Left lung (tissue), 14 donors: ENCODE measurements at places on chromosomes 2 and 18. TPM values are rescaled to one million over a fixed set of nuclear protein-coding genes. Genes with fewer than 3 reads are reported as not detected.
A peak's percentile ranks its signal among the peaks of the same experiment; 100 is the strongest.

- DNase-seq, result no peak
These were observed 9.5 kb downstream of the CEBPZOS start for GRCh38 chr2:37205689-37206341.

Gene OSR1
- polyA plus RNA-seq, result 33.8 TPM

DNA sequence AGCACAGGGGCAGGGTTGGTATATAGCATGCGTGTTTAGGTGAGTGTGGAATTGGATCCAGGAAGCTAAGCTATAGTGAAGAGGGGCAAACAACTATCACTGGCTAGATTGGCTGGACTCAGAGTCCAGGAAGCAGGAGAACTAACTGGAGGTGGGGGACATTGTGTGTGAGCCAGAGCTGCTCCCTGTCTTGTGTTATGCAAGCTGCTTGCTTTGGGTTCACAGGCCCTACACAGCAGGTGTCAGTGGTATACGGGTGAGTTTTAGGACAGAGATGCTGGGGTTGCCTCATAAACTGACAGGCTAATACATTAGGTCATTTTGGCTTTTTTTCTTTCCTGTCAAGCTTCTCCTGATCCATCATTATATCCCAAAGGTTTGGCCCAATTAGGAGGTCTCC is 87.5 kb downstream of the CCDC85A start:
- DNase-seq, result no peak

DNA sequence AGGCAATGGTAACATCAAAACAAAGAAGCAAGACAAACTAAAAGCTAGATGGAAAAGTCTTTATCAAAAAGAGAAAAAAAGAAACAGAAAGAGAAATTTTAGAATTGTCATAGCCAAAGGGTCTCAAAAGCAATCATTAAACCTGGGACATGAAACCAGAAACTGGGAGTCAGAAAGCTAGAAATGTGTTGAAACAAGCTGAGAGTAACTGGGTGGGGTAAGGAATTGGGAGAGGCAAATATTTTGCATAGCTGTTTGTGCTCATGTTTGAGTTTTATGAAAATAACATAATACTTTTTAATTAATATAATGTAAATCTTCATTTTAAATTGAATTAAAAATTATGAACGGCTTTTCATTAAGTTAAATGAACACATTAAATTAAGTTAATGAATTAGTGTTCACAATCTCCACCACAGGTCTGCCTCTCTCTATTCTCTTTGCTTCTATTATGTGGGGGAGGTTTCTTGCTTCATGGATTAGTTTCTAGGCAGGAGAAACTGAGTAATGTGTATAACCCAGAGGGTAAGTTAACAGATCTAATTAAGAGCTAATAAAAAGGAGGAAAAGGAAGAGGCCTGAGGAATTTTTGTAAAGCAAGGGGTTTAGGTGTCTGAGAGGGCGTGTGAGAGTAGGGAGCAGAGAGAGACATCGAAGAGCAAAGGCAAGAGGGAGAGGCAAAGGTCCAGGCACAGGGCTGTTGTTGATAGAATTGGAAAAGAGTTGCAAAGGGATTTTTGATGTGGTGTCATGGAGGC is 20.0 kb upstream of the SERPINB2 start:
- no peak for DNase-seq

Gene ARHGEF4
- 2.3 TPM for polyA plus RNA-seq

Gene CYP26B1
- polyA plus RNA-seq, result 7.6 TPM

Gene TUBA3E
- polyA plus RNA-seq, result not detected

DNA sequence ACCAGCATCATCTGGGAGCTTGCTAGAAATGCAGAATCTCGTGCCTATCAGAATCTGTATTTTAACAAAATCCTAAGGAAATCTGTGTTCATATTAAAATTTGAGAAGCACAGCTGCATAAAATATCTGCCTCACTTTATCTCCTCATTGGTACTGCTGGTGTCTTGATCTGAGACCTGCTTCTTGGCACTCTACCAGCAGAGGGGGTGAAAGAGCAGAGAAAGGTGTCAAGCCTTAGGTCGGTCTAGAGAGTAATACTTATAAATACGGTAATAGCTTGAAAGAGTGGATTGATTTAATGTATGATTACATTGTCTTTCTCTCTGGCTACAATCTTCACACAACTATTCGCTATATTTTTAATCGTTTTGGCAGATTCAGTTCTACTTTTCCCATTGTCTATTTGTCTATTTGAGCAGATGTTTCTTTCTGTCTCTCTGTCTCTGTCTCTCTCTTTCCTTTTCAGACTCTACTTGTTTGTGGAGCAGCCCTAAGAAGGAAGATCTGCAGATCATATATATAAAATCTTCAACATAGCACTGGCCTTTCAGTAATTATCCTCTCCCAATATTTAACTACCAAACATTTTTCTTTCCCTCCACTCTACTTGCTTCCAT is 1.7 kb upstream of the GCG start:
- peak; percentile 57 for DNase-seq

- DNase-seq, result no peak
These were observed 210.4 kb downstream of the SOCS6 start for GRCh38 chr18:70499218-70499691.

Gene RAB6C
- polyA plus RNA-seq, result 0.18 TPM

DNA sequence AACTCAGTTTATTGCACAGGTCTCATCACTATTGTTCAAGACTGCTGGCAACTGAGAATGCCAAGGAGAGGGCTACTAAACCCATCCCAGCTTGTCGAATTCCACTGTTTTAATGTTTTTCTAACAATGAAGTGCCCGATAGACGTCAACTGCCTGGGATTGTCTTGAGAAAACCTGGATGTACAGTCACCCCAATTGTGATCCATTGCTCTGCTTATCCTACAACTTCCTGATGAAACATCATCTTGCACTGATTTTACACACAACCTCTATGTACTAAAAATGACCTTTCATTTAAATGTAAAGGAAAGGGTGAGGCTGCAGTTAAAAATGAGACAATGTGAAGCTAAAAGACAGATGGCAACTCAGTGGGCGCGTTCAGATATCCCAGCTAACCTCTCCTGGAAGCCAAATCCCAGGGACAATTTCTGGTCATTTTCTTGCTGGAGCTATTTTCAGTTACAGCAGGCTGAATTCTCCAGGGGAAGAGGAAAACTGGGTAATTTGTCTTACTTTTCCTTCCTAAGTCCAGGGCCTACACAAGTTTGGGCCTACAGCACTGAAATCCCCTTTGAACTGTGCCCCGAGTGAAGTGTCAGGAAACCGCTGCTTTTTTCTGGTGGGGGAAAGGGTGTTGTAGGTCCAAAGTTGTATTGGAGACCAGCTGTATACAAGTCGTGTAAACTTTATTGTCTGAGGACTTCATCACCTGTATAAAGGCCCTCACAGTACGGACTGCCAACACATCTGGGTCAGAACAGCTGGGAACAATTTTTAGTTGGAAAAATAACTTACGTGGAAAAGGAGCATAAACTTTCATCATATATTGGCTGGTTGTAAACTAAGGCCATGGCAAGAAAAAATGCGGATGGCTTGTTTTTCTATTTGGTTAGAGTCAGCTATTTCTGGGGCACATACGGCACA is 68.9 kb upstream of the LTBP1 start:
- no peak for DNase-seq

DNA sequence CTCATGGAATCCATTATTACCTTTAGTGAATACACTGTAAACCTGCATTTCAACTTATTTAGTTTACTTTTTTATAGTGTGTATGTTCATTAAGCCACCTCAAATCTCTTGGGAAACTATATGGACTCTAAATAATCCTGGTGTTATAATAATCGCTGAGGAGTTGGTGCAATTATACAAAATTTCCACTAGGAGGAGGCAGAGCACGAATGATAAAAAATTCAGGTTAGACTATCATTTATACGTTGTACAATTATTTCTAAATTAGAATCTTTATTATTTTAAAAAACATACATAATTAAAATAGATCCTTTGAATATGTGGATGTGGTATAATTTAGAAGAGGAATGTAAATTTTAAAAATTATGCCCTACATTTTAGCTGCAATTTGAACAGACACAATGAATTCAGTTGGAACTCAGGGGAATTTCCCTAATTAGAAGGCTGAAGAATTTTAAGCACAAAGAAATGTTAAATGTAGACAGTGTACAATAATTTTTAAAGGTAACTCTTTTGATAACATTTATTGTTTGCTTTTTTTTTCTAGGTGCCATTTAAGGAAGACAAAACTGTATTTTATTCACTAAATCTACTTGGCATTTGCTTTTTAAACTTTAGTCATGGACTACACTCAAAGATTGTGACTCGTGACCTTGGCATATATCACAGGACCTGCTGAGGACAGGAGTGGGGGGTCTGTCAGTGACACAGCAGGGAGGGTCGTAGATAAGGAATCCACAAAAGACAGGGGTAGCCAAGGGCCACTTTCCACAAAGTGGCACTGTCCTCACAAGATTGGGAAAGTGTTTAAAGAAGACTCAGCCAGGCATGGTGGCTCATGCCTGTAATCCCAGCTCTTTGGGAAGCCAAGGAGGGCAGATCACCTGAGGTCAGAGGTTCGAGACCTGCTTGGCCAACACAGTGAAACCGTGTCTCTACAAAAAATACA is 45.5 kb downstream of the RAB12 start:
- DNase-seq, result no peak
